ENCODE measurements at places on chromosomes 7 and 10.

- no peak for DNase-seq
These were observed 83.3 kb upstream of the DYNC1I1 start for GRCh38 chr7:95688931-95689495.

GRCh38 chr7:89605362-89605761, 548.9 kb upstream of the STEAP1 start:
- DNase-seq, result no peak

DNA sequence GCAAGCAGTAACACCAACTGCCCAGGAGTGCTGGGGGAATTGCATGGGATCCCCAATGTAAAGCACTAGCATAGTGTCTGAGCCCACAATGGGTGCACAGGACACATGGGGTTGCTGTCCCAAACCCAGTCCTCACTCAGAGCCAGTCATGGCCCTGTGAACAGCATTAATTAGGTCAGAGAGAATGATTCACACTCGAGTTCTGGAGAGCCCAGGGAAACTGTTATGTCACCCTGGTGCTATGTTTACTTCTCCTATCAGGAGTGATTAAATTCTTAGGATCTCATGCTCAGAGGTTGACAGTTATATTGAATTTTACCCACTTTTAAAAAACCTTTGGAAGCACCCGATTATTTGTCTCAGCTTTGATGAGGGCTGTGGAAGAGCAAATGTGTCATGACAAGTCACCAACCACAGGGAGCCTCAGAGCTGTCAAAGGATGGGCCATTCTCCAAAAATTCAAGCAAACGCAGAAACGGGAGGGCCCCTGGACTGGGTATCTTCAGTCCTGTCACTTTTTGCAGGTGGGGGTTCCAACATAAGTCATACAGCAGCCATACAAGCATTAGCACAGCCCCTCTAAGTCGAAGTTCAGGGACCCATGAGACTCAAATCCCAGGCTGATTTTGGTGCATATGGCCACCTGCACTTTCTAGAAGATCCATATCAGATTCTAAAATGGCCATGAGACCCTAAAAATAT, 1.3 kb upstream of the RASSF4 start:
- DNase-seq, result no peak

DNA sequence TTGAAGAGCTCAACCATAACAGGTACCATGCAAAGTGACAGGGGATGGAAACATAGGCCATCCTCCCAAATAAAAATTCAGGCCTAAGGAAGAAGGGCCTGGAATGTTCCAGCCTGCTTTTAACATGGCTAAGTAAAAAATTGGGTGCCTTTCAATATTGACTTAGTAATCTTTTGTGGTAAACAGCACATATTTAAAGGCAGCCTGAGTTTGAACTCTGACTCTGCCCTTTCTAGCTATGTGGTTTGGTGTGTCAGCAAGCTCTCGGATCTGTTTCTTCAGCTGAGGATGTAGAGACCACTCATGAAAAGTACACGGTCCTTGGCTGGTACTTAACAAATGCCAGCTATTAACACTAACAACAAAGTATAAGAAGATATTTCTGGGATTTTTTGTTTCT, 191.8 kb upstream of the CDCA7L start:
- no peak for DNase-seq

GRCh38 chr10:110995301-110995700, 75.9 kb downstream of the SHOC2 start:
- DNase-seq, result no peak

- no peak for DNase-seq
These were observed 190.9 kb downstream of the RPS24 start for GRCh38 chr10:78224602-78225001.
